HT1080 (cell line): ENCODE measurements at places on chromosomes 3 and 15.
A peak's percentile ranks its signal among the peaks of the same experiment; 100 is the strongest.

DNA sequence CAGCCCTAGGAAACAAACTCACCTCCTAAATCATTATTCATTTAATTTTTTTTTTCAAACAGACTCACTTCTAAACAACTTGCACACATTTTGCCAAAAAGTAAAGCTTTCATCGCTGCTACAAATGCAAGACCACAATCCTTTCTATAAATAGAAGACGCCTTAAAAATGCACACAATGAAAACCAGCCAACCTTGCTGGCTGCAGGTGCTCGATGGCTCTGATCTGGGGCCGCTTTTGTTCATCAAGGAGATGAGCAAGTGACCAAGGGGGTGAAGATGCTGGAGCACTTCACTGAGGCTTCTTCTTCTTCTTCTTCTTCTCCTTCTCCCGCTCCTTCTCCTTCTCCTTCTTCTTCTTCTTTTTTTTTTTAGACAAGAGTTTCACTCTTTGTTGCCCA is 12.7 kb upstream of the SLC6A6 start:
- DNase-seq: no peak

- DNase-seq: peak; percentile 59
Observed at GRCh38 chr15:67003586-67003985, 61.8 kb upstream of the SMAD3 start.

- peak; percentile 52 for DNase-seq
Observed at GRCh38 chr15:42584031-42584765, 8.8 kb downstream of the STARD9 start.

GRCh38 chr15:101368086-101368780 is 73.2 kb upstream of the SNRPA1 start:
- no peak for DNase-seq
